ENCODE measurements at places on chromosomes 13 and 19.

DNA sequence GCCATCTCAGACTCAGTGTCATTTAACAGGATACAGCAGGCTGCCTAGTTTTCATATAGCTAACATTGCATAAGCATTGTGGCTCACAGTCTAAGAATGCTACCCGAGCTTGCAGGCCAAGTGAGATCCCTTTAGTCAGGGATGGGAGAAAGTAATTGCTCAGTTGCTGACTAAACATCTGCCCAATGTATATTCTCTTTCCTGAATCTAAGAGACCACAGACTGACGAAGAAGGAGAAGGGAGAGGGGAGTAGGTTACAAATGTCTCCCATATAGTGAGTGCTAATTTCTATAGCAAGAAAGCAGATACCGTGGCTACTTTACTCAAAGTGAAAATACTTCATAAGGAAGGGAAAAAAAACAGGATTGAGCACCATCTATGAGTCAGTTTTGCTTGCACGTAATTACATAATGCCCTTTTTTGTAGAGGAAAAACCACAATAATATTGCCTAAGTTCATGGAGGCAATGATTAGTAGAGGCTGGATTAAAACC is 453.9 kb downstream of the COG6 start:
- peak; percentile 97 for DNase-seq

GRCh38 chr13:46491641-46492040 is 61.3 kb upstream of the LRCH1 start:
- DNase-seq = no peak

DNA sequence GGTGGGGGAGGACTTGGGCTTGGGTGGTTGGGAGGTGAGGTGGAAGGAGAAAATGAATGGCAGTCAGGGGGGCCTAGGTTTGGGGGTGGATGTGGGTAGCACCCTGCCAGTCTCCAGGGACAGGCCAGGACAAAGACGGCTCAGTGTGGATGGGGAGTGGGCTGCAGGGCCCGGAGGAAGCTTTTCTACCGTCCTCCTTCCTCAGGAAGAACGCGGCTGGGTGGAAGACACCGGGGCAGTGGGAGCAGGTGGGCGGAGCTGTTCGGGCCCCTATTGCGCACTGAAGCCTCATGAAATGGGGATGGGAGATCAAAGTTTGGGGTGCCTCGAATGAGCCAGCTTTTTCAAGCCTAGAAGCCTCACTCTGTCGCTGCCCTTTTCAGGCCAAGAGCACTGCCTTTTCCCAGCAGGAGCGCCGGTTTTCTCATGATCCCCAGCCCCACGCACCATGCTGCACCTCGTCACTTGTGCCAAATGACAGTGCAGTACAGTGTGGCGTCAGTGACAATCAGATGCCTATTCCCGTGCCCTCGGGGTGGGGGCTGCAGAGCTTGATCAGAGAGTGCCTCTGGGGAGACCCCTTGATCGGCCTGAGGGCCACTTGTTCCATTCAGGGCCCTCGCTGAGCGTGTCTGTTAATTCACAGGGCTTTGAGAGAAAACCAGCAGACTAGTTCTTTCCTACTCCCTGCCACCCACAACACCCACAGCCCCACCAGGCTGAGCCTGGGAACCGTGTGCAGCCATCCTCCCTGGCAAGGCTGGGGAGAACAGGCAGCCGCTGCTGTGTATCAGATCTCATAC is 1.5 kb downstream of the CALM3 start:
- DNase-seq = no peak

GRCh38 chr13:99859178-99860177 is 112.1 kb downstream of the ZIC5 start:
- no peak for DNase-seq

- DNase-seq = no peak
Observed at GRCh38 chr13:21742096-21742495, 71.2 kb downstream of the FGF9 start.

GRCh38 chr13:65063753-65064152 is 2166.4 kb downstream of the PCDH9 start:
- peak; percentile 86 for DNase-seq

GRCh38 chr13:39273953-39274738 is 235.9 kb downstream of the NHLRC3 start:
- no peak for DNase-seq

DNA sequence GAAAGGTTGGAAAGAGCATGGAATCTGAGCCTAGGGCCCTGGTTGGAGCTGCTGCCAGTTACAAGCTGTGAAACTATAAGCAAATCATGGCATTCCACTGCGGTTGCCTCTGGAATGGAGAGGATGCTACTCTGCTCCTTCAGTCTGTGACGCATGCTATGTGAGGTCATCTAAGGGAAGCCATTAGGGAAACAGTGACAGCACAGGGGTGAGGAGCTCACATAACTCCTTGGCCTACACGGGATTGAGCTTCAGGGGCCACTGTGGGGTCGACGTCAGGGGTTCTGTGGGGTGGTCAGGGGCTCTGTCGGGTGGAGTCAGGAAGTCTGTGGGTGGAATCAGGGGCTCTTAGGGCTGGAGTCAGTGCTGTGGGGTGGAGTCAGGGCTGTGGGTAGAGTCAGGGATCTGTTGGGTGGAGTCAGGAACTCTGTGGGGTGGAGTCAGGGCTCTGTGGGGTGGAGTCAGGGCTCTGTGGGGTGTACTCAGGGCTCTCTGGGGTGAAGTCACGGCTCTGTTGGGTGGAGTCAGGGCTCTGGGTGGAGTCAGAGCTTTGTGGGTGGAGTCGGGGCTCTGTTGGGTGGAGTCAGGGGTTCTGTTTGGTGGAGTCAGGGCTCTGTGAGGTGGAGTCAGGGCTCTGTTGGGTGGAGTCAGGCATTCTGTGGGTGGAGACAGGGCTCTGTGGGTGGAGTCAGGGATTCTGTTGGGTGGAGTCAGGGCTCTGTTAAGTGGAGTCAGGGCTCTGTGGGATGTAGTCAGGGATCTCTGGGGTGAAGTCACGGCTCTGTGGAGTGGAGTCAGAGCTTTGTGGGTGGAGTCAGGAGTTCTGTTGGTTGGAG is 35.8 kb upstream of the MEDAG start:
- DNase-seq = peak; percentile 99

DNA sequence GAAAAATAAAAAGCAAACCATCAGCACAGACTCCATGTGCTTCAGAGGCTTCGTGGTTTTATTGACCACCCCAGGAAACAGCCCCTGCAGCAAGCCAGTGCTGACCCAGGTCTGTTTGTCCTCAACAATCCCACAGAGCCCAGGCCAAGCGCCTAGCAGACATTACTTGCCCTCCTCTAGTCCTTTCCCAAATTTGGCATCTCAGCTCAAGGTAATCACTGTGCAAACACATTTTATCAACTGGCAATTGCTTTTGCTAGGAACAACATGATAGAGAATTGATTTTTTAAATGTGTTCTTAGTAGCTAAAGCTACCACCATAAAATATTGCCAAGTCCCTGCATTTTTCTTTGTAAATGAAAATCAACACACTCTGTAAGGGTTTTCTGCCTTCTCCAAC is 121.8 kb downstream of the STOML3 start:
- DNase-seq = no peak

DNA sequence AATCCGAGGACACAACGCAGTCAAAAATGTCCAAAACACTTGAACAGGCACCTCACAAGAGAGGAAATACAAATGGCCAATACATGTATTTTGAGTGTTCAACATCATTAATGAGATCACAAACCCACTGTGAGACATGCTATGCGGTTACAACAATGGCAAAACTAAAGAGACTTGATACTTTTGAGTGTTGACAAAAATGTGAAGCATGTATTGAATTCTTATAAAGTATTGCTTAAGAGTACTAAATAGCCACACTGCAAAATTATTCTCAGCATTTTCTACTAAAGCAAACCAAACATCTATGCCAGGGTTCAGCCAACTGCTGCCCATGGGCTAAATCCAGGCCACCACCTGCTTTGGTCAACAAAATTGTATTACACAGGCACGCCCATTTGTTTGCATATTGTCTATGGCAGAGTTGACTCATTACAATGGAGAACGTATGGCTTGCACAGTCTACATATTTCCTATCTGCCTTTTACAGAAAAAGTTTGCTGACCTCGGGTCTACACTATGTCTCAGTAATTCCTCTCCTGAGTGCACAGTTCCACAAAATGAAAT is 135.3 kb downstream of the B3GLCT start:
- DNase-seq = no peak

- DNase-seq = no peak
Observed at GRCh38 chr13:24134757-24135156, 25.8 kb upstream of the SPATA13 start.

- peak; percentile 28 for DNase-seq
Observed at GRCh38 chr19:46818812-46819211, 30.4 kb upstream of the SLC1A5 start.

GRCh38 chr13:85985797-85986196 is 186.6 kb upstream of the SLITRK6 start:
- peak; percentile 23 for DNase-seq

DNA sequence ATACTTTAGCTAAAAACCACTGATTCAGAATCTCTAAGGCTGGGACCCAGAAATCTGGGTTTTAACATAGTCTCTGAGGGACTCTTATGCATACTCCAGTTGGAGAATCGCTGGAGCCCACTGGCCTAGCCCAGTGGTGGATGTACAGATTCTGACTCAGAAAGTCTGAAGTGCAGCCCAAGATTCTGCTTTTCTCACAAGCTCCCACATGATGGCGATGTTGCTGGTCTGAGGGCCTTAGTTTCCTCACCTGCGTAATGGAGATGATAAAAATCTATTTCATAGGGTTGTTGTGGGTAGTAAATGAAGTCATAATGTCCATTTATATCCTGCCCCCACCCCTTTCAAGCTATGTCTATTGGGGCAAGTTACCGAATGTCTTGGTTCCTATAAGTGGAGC is 7.7 kb upstream of the CDADC1 start:
- peak; percentile 22 for DNase-seq

DNA sequence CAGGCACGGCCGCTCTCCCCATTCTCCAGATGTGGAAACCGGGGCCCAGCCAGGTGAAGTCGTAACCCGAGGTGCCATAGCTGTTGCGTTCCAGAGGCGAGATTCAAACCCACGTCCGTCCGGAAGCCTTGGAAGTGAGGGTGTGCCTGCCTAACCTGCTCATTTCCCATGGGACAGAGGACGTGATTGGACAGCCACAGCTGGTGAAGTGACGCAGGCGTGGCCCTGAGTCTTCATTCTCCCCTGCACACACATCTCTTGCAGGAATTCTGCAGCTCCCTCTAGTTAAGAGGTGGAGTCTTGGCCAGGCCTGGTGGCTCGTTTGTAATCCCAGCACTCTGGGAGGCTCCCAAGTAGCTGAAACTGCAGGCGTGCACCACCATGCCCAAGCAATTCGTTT is 16.8 kb downstream of the MEIS3 start:
- DNase-seq = no peak

DNA sequence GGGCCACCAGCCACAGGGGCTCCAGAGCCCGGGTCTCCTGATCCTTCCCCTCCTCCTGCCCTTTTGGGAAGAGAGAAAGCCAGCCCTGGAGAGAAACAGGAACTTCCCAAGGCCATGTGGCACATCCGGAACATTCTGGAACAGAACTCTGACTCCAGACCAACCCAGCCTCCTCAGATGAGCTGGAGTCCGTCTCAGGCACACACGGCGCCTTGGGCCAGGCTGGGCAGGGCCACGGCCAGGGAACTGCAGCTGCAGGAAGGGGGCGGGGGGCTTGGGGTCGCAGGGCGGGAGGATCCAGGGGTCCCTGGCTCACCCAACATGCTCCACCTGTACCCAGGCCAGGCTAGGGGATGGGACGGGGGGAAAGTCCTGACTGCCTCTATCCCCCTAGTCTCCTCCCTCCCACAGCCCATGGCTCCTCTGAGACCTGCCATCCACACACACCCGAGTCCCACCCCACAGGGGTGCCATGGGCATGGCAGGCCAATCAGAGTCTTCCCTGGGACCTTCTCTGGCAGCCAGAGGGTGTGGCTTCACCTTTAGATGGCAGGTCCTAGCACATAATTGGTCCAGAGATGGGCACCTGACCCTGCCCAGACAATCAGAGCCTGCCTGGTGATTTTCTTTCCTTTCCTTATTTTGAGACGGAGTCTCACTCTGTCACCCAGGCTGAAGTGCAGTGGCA is 22.9 kb downstream of the SBNO2 start:
- no peak for DNase-seq

DNA sequence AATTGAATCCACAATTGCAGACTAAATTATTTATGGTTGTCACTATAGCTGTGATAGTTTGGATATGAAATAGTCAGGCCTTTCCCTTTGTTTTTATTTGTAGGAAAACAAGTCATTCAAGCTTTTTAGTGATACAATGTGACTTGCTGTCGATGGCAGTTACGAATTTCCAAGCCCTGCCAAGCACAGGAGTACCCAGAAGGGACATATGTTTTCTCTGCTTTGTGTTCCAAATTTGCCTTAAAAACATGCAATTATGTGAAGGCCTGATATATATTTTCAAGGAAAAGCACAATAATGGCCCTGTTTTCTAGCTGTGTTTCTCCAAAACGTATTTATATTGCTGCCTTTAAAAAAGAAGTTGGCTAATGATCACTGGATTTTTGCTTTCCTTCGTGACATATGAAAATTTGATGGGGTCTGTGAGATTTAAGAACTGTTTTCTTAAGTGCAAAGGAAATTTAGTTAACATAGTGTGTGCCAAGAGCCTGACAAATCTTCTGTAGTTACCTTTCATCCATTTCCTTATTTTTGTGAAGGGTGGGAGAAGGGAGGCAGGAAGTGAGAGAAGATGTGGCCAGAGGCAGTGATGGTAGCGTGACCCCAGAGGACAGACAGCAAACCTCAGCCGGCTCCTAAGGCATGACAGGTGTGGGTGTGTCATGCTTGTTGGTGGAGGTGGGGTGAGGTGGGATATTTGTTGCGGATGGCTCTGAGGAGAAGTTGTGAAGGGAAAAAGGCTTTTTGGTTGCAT is 79.6 kb downstream of the TEX26 start:
- DNase-seq = no peak

GRCh38 chr19:43724896-43725295 is 9.0 kb downstream of the IRGC start:
- no peak for DNase-seq

DNA sequence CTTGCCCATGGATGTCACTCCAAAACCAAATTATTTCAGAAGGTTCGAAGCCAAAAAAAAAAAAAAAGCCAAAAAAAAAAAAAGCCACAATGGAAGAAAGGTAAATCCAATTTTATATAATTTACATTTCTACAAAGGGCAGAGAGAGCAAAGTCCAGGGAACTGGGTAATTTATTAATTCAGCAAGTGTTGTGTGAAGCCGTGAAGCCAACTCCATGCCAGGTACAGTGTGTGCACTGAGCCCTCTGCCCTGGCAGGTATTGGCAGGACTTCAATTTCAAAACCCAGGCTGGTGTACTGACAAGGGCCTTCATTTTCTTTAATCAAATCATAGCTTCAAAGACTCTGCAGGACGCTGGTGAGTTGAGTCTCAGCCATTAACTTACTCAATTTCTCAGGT is 5.5 kb upstream of the RFPL4A start:
- no peak for DNase-seq

DNA sequence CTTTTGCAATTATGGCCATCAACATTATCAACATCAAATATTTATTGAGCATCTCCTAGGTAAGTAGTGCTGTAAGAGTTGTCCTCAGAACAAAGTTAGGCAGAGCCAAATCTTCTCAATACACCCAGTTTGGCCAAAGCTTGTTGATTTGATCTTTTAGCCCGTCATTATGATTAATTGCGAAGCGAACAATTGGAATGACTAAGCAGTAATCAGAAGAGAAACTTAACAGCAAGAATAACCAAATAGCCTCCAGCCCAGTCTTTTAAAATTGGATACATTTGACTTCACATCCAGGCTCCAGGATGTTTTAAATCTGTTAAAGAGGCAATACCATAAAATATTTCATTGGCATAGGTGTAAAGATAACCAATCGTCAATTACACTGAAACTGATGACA is 1156.0 kb downstream of the OLFM4 start:
- DNase-seq = no peak

GRCh38 chr13:93325303-93326233 is 99.0 kb downstream of the GPC6 start:
- no peak for DNase-seq

- no peak for DNase-seq
Observed at GRCh38 chr19:14381689-14382474, 638 bp downstream of the ADGRE5 start.
